ENCODE measurements at places on chromosomes 6 and 20. TPM values are rescaled to one million over a fixed set of nuclear protein-coding genes. Genes with fewer than 3 reads are reported as not detected.
A peak's percentile ranks its signal among the peaks of the same experiment; 100 is the strongest.

DNA sequence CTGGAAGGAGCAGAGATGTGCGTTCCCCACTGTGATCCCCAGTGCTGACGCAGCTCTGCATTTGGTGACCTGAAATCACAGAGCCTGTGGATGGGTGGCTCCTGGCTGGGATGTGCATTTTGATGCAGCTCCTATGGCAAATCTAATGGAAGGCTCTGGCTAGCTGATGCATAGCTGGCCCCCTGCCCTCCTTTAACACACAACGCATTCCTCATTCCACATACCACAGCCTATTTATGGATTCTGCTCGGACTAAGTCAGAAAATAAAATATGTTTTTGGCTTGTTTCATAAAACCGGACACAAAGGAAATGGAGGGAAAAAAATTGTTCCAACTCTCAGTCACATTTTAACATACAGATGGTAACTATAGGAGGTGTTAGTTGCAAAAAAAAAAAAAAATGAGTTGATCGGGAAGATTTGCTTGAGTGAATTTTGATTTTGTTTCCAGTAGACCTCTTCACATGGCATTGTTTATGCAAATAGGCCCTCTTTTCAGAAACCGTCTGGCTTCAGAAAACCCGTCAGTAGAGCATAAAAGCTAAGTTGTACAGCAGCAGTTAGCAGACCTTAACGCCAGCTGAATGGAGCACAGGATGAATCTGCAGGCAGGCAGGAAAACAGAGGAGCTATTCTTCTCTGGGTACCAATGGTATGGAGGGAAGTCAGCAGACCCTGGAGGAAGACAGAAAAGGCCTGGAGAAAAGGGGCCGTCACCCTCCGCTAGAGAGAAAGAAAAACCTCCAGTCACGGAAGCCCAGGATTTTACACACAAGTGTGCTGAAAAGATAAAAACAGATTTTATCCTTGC is 215.4 kb downstream of the HDGFL1 start:
- peak; percentile 9 for DNase-seq

- DNase-seq, result no peak
Observed at GRCh38 chr6:156832231-156832647, 55.1 kb downstream of the ARID1B start.

DNA sequence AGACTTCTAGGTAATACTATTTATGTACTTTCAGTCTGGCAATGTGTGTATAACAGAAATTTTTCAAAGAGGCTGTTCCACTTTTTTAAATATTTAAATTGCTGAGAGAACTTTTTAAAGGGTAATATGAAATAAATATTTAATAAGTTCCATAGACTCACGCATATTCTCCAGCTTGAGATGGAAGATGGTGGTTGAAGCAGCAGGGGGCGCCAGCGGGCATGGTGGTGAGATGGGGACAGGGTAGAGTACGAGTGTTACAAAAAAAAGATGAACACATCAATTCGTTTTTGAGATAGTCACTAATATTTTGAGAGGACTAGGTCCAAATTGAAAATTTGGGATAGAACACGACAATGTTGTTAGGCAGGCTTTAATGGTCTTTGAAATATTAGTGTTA is 68.4 kb downstream of the RSPO3 start:
- no peak for DNase-seq

KHDC1 gene
- total RNA-seq, result 3.9 TPM

DNA sequence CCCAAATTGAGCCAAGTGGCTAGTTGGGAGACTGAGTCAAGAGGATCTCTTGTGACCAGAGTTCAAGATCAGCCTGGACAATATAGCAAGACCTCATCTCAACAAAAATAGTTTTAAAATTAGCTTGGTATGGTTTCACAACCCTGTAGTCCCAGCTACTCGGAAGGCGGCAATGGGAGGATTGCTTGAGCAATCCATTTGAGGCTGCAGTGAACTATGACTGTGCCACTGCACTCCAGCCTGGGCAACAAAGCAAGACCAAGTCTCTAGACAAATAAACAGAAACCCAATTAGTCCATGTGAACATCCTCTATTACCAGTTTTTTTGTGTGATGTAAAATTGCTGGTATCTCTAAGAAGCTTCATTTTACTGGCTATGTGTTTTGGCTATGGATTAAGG is 106.2 kb downstream of the TULP4 start:
- peak; percentile 48 for DNase-seq

- peak; percentile 53 for DNase-seq
Observed at GRCh38 chr6:43368259-43369160, 937 bp downstream of the ZNF318 start.

UBE2V1 gene
- 90.2 TPM for total RNA-seq

DNA sequence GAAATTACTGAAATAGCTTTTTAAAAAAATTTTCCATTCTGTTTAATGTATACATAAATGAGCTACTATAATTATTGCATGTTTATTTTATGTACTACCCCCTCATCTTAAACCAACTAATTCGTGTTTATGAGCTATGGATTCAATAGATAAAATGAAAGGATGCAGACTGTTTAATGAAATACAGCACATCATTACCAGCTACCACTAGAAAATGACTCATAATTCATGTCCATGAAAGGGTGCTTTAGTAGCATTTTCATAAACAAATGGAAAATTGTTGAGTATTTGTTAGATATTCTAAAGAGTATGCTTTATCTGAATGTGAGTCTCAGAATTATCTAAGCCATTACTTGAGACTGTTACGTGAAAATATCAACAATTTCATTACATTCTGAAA is 1590.1 kb downstream of the HACE1 start:
- DNase-seq, result no peak

GRCh38 chr20:38195521-38195920 is 30.5 kb upstream of the TGM2 start:
- DNase-seq, result no peak

TBC1D32 gene
- 21.2 TPM for total RNA-seq

- DNase-seq, result no peak
Observed at GRCh38 chr6:5832668-5833067, 174.1 kb downstream of the NRN1 start.

DNA sequence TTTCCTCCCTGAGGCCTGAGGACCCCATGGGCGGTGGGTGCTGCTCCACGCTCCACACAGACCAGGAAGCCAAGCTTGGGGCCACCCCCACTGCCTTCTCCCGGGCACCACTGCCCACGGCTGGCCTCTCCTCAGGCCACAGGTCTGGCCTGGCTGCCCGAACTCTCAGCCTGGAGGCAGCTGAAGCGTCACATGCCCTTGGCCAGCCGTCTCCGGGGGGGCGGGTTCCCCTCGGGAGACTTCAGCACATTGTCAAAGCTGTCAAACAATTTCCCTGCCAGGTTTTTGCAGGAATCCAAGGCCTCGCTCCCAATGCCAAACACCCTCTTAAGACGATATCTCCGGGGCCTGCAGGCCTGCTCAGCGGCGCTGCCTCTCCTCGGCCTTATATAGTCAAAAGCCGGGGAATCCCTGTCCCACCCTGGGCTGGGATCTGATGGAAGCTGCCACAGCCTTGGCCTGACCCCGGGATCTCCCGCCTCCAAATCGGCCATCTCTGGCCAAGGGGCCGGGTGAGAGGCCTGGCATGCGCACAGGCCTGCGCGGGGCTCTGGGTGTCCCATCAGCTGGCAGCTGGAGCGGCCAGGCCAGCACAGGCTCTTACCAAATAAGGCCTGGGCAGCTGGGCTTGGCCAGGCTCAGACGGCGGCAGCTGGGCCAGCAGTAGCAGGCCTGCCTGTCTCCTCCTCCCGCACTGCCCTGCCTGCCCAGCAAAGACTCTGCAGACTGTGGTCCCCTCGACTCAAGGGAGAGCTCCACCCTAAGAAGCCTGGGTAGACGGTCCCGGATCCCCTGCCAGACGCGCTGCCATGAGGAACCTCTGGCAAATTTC is 49.7 kb downstream of the RBM38 start:
- peak; percentile 65 for DNase-seq

CCDC28A gene
- total RNA-seq, result 13.4 TPM

DNA sequence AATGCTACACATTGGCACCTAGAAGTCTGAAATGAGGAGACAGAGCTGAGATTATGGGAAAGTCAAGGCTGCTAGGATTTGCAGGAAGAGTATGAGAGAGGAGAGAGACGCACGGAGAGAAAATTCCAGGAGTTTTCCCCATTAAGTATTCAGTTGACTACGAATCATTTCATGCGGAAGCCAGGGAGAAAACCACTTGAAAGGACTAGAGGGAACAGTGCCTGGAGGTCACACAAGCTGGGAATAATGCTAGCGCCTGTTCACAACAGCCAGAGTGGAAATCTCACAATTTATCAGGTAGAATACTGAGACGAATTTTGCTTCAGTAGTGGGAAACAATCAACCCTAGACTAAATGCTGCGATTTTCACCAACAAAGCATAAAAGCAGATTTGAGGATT is 118.6 kb downstream of the MOXD1 start:
- DNase-seq, result no peak

TCF15 gene
- not detected for total RNA-seq

STMND1 gene
- total RNA-seq, result not detected

RBPJL gene
- not detected for total RNA-seq

DNA sequence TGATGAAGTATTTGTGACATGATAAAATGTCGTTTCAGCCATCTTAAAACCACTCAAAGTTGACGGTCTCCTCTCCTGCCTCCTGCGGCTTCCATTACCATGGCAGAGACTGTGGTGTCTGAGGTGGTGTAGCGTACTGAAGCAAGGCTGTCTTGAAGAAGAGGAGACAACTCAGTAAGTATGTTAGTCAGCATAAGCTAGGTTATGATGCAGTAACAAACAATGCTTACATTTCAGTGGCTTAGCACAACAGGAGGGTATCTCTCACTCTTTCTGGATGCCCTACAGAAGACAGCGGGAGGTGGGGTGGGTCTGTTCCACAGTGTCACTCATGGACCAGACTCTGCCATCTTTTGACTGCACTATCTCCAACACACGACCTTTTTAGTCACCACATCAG is 174.7 kb upstream of the AHI1 start:
- DNase-seq, result no peak

DNA sequence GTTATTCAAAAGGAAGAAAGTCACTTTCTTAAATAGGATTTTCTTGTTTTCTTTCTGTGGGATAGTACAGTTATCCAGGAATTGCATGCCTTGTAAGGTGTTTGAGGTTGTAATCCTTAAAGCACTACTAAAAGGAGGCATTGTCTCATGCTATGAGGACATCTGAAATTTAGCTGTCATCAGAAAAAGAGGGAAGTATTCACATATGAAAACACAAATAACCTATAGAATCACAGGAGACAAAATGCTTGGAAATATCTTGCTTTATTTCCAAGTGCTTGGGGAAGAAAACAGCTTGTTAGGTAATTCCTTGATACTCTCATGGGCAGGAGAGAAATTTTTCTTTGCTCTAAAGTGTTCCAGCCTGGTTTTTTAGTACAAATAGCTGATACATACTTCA is 40.1 kb downstream of the HECA start:
- DNase-seq, result no peak

- DNase-seq, result no peak
Observed at GRCh38 chr6:5067305-5067704, 17.8 kb upstream of the PPP1R3G start.

RPP21 gene
- 26.3 TPM for total RNA-seq

- no peak for DNase-seq
Observed at GRCh38 chr6:95352064-95352795, 225.1 kb upstream of the MANEA start.

MAN1A1 gene
- 104 TPM for total RNA-seq

GRIK2 gene
- 20.6 TPM for total RNA-seq

DNA sequence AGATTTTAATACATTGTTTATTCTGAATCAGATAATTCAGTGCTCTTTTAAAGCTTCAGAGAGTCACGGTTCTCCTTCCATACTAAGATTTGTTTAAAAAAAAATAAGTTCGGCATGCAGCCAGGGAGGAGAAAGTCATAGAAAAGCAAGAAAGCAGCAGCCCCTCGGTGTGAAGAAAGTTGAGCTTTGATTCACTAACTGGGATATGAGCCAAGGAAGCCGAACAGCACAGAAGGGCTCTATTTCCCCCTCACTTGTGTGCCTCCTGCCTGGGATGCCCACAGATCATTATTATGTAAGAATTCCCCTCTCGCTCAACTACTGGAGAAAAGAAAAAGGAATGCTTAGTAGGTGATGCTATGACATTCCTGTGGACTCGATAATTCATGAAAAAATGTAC is 69.3 kb upstream of the SYNJ2 start:
- peak; percentile 86 for DNase-seq

- peak; percentile 69 for DNase-seq
Observed at GRCh38 chr6:7243179-7243981, 69.6 kb downstream of the SSR1 start.

GRCh38 chr20:45111799-45112471 is 3.0 kb downstream of the WFDC5 start:
- DNase-seq, result peak; percentile 30

- no peak for DNase-seq
Observed at GRCh38 chr20:1360094-1360846, 31.3 kb upstream of the SDCBP2 start.

TSHZ2 gene
- 2.3 TPM for total RNA-seq

CRISP3 gene
- total RNA-seq, result not detected

- peak; percentile 89 for DNase-seq
Observed at GRCh38 chr6:74289884-74290283, 593.9 kb downstream of the CD109 start.

GRCh38 chr6:161295784-161296183 is 21.9 kb upstream of the AGPAT4 start:
- DNase-seq, result no peak

Measured in fibroblast of villous mesenchyme (primary cell).